Renal pelvis (tissue), 12 donors: ENCODE measurements at places on chromosomes 7 and 10. TPM values are rescaled to one million over a fixed set of nuclear protein-coding genes. Genes with fewer than 3 reads are reported as not detected.

DNA sequence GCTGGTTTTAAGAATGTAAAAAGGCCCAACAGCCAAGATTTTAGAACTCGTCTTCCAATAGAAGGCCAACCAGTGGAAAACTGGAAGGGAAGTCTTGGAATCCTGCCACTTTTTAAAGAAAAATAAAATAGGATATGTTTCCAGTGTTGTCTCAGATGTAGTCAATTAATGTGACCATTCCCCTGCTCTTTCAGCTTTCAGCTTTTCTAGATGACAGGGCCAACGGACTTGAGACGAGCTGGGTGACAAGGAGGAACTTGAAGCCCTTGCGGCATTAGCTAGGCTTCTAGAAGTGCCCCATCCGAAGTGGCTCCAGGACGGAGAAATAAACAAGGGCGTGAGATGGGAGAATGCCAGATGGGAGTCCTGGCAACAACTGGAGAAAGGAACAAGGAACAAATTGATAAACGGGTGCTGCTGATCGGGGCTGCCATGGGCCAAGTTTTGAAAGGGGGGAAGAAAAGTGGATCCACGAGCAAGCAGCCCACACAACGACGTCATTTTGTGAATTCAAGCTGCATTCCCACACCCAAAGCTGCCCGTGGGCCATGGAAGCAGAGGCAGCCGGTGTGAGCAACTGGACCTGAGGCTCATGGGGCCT lies 42.3 kb downstream of the CTBP2 start:
- no peak for DNase-seq

- DNase-seq, result no peak
Observed at GRCh38 chr10:47288236-47288635, 11.8 kb upstream of the GDF10 start.

DNA sequence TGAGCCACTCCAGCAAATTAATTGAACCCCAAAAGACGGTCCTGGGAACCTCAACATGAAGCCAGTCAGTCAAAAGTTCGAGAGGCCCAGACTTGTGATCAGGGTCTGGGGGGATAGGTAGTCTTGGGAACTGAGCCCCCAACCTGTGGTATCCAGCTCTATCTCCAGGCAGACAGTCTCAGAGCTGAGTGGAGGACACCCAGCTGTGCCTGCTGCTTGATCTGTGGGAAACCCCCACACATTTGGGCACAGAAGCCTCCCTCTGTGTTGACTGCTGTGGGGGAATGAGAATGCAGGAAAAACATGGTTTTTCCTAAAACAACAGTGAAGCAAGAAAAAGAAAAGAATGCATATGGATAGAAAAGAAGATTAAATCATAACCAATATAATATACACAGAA lies 16.3 kb upstream of the SNX8 start:
- DNase-seq, result no peak

GRCh38 chr10:71214641-71215559 lies 2.5 kb downstream of the UNC5B start:
- no peak for DNase-seq

Gene ZPBP
- polyA plus RNA-seq, result 0.28 TPM

DNA sequence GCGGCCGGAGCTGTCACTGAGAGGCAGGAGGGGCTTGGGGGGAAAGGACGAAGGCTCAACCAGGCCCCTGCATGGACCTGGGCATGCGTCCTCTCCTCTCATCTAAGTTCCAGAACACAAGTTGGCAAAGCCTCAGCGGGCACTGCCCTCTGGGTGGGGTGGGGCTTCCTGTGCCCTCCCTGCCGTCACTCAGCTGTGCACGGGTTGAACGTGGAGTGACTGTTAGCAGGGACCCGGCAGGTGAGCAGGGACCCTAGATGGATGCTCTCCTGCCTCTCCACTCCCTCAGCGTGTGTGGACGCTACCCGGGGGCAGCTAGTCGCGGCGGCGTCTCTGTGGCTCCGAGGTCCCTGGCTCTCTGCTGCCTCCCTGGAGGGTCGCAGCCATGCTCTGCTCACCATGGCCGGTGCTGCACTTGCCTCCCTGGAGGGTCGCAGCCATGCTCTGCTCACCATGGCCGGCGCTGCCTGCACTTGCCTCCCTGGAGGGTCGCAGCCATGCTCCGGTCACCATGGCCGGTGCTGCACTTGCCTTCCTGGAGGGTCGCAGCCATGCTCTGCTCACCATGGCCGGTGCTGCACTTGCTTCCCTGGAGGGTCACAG lies 36.4 kb upstream of the TTYH3 start:
- no peak for DNase-seq

Gene GAD2
- polyA plus RNA-seq, result 4.1 TPM
